ENCODE measurements at places on chromosomes 7 and 10.

- DNase-seq = no peak
These were observed 19.5 kb upstream of the CARD11 start for GRCh38 chr7:3063016-3063753.

DNA sequence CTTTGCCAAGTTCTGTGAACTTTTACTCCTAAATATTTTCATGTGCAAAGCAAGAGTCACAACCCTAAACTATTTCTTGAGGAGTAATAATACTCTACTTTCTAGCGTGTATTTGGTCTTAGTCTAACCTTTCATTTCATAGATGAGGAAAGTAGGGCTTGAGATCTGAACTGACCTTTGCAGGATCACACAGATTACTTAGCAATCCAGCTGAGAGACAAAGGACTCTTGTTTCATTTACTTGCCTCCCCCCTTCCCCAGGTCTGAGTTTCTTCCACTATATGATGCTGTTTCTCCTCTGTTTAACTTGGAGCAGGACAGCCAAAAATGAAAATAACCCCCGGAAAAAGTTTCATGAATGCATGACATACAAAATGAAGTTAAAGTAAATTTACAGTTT, 75.3 kb upstream of the PTN start:
- DNase-seq = no peak

DNA sequence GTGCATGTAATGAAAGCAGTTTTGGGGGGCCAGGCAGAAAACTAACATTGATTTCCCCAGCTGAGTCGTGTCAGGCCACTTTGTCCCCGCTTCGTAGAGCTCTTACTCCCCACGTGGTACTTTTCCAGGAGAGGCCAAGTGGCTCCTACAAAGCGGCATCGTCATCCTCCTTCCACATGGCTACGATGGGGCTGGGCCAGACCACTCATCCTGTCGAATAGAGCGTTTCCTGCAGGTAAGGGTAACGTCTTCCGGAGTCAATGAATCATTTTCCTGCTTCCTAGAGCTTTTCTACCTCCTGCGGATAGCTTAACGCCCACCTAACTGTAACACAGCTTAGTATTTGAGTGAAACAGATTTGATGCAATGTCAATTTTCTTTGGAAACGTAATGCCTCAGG, 21.7 kb upstream of the SEC61A2 start:
- DNase-seq = no peak

- DNase-seq = no peak
These were observed 23.0 kb downstream of the IDE start for GRCh38 chr10:92550924-92551323.

GRCh38 chr7:134478707-134479106, 19.8 kb upstream of the AKR1B1 start:
- DNase-seq = no peak

DNA sequence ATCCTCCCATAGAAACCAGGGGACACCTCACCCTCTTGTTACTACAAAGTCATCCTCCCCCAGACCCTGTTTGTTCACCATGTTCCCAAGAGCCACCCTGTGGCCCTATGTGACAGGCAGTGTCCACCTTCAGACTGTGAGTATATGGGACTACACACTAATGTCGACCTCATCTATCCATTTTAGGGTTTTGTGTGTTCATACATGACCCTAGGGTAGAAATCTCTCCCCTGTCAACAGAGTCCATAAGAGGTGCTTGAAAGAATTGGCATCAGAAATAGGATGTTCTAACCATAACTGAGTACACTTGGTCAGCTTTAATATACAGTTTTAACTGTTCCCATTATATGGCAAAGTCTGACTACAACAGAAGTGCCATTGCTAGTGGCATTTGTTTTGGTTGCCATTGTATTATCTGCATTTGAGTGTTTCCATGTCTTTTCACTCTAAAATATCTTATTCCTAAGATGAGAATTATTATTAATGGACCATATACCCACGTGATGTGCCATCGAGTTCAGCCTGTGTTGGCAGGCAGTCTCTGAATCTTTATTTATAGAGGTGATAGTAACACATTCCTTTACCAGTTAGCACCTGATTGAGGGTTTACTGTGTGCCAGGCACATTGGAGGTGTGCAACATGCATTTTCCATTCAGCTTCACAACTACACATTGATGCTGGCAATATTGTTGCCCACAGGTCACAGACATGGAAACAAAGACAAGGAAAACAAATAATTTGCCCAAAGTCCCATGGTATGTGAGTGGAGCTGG, 590.6 kb upstream of the IGFBP3 start:
- no peak for DNase-seq

- no peak for DNase-seq
These were observed 18.2 kb downstream of the FAM25A start for GRCh38 chr10:87038286-87038717.

DNA sequence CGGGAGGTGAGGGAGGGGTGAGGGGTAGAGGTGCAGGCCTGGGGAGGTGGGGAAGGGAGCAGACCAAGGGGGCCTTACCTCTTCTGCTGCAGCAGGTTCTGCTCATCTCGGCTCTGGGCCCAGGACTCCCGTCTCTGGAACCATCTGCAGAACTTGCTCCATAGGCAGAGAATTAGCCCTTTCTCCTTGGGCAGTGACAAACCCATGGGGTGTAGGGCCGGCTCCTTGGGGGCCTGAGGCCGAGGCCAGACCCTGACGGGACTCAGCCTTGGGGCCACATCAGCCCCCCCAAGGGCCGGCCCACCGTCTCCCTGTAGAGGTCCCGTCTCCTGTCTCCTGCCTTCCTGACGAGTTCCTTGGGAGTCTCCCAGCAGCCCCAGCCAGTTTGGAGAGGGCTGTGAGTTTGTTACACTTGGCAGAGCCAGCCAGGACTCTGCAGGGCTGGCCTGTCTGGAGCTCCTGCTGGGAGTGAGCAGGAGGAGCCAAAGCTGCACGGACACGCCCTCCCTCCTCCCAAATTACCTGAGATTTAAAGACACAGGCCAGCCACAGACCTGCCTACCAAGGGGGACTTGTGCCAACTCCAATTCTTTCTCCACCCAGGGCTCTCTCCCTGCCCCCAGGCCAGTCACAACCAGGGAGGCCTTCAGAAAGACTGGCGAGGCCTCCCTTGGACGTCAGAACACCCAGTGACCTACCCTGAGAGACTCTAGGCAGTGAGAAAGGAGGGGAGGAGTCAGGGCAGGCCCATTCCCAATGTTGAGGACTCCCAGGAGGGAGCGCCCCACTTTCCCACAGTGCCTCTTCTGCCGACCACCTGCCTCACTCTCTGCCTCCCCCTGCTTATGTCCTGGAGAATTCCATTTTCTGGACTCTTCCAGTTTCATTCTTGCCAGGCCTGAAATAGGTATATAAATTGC, at the start of gene TRPV6:
Gene TRPV6, minus strand, starts transcription at position 435 of the 920 bp plus-strand sequence.
- DNase-seq = no peak

All from smooth muscle cell of the brain vasculature (primary cell).